MCF 10A (cell line): ENCODE measurements at places on chromosomes 2 and 18. TPM values are rescaled to one million over a fixed set of nuclear protein-coding genes. Genes with fewer than 3 reads are reported as not detected.

DNA sequence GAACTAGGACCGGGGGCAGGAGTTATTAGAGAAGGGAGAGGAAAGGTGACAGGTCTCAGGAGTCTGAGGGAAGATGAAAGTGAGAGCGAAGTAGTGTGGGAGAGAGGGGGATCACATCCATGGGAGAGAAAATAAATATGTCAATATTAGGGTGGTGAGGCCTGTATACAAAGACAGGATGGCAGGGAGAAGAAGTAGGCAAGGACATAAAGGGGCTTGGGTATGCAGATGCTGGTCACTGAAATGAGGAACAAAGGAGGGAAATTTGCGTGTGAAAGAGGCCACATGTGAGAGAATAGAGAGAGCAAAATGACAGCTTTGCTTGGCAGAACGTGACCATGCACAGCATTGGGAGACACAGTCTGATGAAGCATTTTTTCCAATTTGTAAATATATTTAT, 13.6 kb downstream of the METAP1D start:
- H3K27ac ChIP-seq, result no peak overlapping the region
- H3K4me3 ChIP-seq, result no peak overlapping the region
- H3K27me3 ChIP-seq, result no peaks in the 10 kb centered on the region

- DNase-seq, result no peak
- no peaks in the 10 kb centered on the region for H3K27me3 ChIP-seq
These were observed 191.7 kb downstream of the PRKCE start for GRCh38 chr2:45843136-45843535.

Gene OSBPL1A
- 14.8 and 21.5 TPM in 2 replicates for total RNA-seq

Gene FBLN7
- 0.07 and 0.14 TPM in 2 replicates for total RNA-seq

GRCh38 chr2:28821295-28821958, 10.8 kb downstream of the SPDYA start:
- peak; percentile 70 for DNase-seq
- H3K4me1 ChIP-seq, result no peaks in the 10 kb centered on the region
- no peaks in the 10 kb centered on the region for H3K27me3 ChIP-seq
- no peak overlapping the region for H3K4me3 ChIP-seq

- H3K4me1 ChIP-seq, result no peaks in the 10 kb centered on the region
- no peak for DNase-seq
- H3K27ac ChIP-seq, result no peak overlapping the region
- no peaks in the 10 kb centered on the region for H3K36me3 ChIP-seq
- H3K4me3 ChIP-seq, result no peak overlapping the region
These were observed 243.0 kb downstream of the MBD5 start for GRCh38 chr2:148263890-148264289.

DNA sequence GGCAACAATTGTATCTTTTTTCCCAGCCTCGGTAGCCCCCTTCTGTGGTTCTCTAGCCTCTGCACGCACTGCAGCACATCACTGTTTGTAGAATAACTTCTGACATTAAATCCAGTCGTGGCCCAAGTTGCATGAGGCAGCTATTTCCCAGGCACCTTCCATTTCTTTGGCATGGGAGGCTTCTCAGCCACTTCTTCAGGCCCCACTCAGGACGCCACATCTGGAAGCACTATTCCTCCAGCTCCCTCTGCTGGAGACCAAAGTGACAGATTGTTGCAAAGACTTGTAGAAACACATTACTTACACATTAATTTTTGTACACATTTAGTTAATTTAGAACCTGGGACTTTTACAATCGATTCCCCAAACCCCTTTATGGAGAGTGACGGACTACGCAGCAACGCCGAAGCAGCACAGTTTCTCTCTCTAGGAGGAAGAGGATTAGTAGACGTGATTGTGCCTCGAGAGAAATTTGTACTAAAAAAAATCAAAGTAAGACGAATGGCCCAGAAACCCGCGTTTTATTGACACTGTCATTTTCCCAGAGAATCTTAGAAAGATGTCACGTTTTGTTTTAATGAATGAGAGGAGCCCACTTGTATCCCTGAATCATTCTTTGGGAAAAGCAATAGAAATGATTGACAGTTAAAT, 57.8 kb upstream of the RGPD5 start:
- H3K27ac ChIP-seq, result no peak overlapping the region
- no peak overlapping the region for H3K4me3 ChIP-seq
- peak; percentile 70 for DNase-seq
- H3K36me3 ChIP-seq, result no peaks in the 10 kb centered on the region

- H3K4me3 ChIP-seq, result no peak overlapping the region
- no peaks in the 10 kb centered on the region for H3K36me3 ChIP-seq
- H3K27ac ChIP-seq, result no peak overlapping the region
- DNase-seq, result peak; percentile 71
These were observed 112.4 kb downstream of the CYRIA start for GRCh38 chr2:16553226-16553625.

- no peaks in the 10 kb centered on the region for H3K27me3 ChIP-seq
- peaks cover 17% of the 10 kb centered on the region for H3K4me1 ChIP-seq
- peak overlapping the region; percentile 77 for H3K27ac ChIP-seq
- H3K4me3 ChIP-seq, result no peak overlapping the region
- H3K36me3 ChIP-seq, result peaks cover 66% of the 10 kb centered on the region
These were observed 18.8 kb downstream of the COX7A2L start for GRCh38 chr2:42342061-42342794.

Gene ACKR3
- total RNA-seq, result 0.29 and 0.61 TPM in 2 replicates

GRCh38 chr18:26052505-26052904, 37.9 kb downstream of the SS18 start:
- H3K4me3 ChIP-seq, result no peak overlapping the region
- no peak for DNase-seq
- H3K4me1 ChIP-seq, result peaks cover 14% of the 10 kb centered on the region
- no peaks in the 10 kb centered on the region for H3K27me3 ChIP-seq

Gene ROCK2
- 40.0 and 40.7 TPM in 2 replicates for total RNA-seq

DNA sequence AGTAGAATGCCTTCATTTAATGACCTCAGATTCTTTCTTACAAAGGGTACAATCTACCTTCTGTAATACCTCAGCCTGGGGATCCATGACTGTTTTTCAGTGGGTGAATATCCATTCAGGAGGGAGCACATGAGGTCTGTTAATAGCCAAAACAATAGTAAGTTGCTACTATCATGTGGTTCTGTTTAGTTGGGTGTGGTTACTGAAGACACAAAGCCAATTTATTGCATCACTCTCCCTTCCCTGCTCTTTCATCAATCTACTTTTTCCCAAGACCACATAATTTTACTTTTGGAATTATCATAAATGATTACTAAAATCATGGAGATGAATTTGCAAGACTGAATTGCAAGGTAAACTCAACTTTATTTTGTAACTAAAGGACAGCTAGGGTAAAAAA, 254.2 kb downstream of the GALNT13 start:
- peak overlapping the region; percentile 24 for H3K27ac ChIP-seq
- no peak overlapping the region for H3K4me3 ChIP-seq
- no peaks in the 10 kb centered on the region for H3K27me3 ChIP-seq
- DNase-seq, result peak; percentile 15
- no peaks in the 10 kb centered on the region for H3K4me1 ChIP-seq

Gene SCYGR6
- not detected in 2 replicates for total RNA-seq

GRCh38 chr2:37586663-37587317, 84.7 kb downstream of the CDC42EP3 start:
- H3K27ac ChIP-seq, result peak overlapping the region; percentile 46
- no peaks in the 10 kb centered on the region for H3K27me3 ChIP-seq
- H3K4me3 ChIP-seq, result peak overlapping the region; percentile 29
- H3K36me3 ChIP-seq, result no peaks in the 10 kb centered on the region

DNA sequence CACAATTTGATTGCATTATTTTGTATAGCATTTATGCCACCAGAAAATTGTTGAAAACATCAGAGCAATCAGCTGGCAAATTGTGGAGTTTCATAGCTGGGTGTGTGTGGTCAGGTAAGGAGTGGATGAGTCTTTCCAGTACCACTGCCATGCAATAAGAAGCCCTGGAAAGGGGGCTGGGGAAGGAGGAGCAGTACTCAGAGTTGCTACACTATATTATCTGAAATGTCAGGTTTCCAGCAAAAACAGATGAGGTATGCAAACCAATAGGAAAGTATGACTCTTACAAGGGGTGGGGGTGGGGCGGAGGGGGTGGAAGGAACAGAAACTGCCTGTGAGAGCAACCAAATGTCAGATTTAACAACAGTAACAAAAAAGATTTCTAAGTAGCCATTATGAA, 112.2 kb downstream of the SOS1 start:
- H3K27me3 ChIP-seq, result no peaks in the 10 kb centered on the region
- peak overlapping the region; percentile 54 for H3K27ac ChIP-seq
- H3K36me3 ChIP-seq, result peaks cover 61% of the 10 kb centered on the region

GRCh38 chr2:136126021-136126420, 8.1 kb upstream of the CXCR4 start:
- H3K36me3 ChIP-seq, result no peaks in the 10 kb centered on the region
- DNase-seq, result no peak
- H3K4me3 ChIP-seq, result no peak overlapping the region
- no peaks in the 10 kb centered on the region for H3K27me3 ChIP-seq
- H3K27ac ChIP-seq, result no peak overlapping the region
- peaks cover 17% of the 10 kb centered on the region for H3K4me1 ChIP-seq

Gene TMEM169
- 0.25 and 0.35 TPM in 2 replicates for total RNA-seq

GRCh38 chr2:10781746-10782145, 30.8 kb downstream of the PDIA6 start:
- DNase-seq, result no peak
- H3K36me3 ChIP-seq, result peaks cover 69% of the 10 kb centered on the region
- no peaks in the 10 kb centered on the region for H3K27me3 ChIP-seq
- H3K4me1 ChIP-seq, result no peaks in the 10 kb centered on the region
- no peak overlapping the region for H3K27ac ChIP-seq
- H3K4me3 ChIP-seq, result no peak overlapping the region

DNA sequence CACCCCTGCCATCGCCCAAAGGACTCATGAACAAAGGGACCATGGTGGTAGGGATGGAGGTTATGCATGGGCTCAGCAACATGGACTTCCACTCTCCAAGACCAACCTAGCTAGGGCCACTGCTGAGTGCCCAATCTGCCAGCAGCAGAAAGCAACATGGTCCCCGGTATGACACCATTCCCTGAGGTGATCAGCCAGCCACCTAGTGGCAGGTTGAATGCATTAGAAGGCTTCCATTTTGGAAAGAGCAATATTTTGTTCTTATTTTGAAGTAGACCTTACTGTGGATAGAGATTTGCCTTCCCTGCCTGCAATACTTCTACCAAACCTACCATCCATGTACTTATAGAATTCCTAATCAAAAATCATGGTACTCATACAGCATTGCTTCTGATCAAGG, 99.8 kb downstream of the METTL4 start:
- no peaks in the 10 kb centered on the region for H3K36me3 ChIP-seq
- no peak overlapping the region for H3K27ac ChIP-seq
- H3K4me3 ChIP-seq, result no peak overlapping the region

- H3K4me1 ChIP-seq, result peaks cover 8% of the 10 kb centered on the region
- no peaks in the 10 kb centered on the region for H3K36me3 ChIP-seq
- H3K4me3 ChIP-seq, result no peak overlapping the region
- DNase-seq, result no peak
- no peak overlapping the region for H3K27ac ChIP-seq
These were observed 237.5 kb upstream of the RBBP8 start for GRCh38 chr18:22695674-22696073.

- H3K4me3 ChIP-seq, result no peak overlapping the region
- peak; percentile 67 for DNase-seq
- no peak overlapping the region for H3K27ac ChIP-seq
- H3K36me3 ChIP-seq, result peaks cover 53% of the 10 kb centered on the region
- no peaks in the 10 kb centered on the region for H3K27me3 ChIP-seq
These were observed 35.7 kb downstream of the ODC1 start for GRCh38 chr2:10412380-10412779.

GRCh38 chr2:18133310-18133709, 254.8 kb downstream of the KCNS3 start:
- no peak overlapping the region for H3K27ac ChIP-seq
- no peak overlapping the region for H3K4me3 ChIP-seq
- H3K4me1 ChIP-seq, result no peaks in the 10 kb centered on the region
- no peak for DNase-seq
- H3K27me3 ChIP-seq, result peaks cover 14% of the 10 kb centered on the region
- no peaks in the 10 kb centered on the region for H3K36me3 ChIP-seq

Gene TLX2
- total RNA-seq, result not detected in 2 replicates

GRCh38 chr2:227717687-227718567, at the start of gene SLC19A3:
Gene SLC19A3 (minus strand): TSS chr2:227718028. CDS start chr2:227702318, 15,710 bp downstream.
- H3K27ac ChIP-seq, result no peak within 1 kb of the TSS
- H3K4me1 ChIP-seq, result no peaks in the 10 kb centered on the region
- peak; percentile 45 for DNase-seq
- H3K36me3 ChIP-seq, result no peaks in the 10 kb centered on the region
- H3K27me3 ChIP-seq, result peaks cover 12% of the 10 kb centered on the region

DNA sequence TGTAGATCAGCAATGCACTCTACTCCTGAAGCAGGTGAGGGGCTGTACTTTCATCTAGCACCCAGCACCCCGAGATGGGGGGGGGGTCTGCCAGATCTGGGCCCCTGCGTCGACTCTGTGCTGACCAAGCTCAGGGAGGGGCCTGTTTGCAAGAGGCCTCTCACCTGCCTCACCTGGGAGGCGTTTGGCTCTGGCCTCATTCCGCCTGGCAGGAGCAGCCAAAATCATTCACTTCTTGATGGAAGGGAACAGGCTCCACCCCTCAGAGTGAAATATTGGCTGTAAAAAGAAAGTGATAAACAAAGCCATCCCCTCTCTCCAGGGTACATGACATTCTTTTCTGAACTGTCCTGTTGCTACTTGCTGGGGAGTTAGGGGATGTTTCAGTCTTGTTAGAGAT, 10.7 kb upstream of the IL1R2 start:
- peaks cover 27% of the 10 kb centered on the region for H3K4me1 ChIP-seq
- H3K27me3 ChIP-seq, result no peaks in the 10 kb centered on the region
- H3K36me3 ChIP-seq, result peaks cover 5% of the 10 kb centered on the region
- peak; percentile 38 for DNase-seq

Gene LIMS3
- total RNA-seq, result 1.5 TPM in 2 replicates

- H3K4me1 ChIP-seq, result peaks cover 49% of the 10 kb centered on the region
- no peaks in the 10 kb centered on the region for H3K36me3 ChIP-seq
- H3K27ac ChIP-seq, result peak overlapping the region; percentile 96
- H3K27me3 ChIP-seq, result no peaks in the 10 kb centered on the region
- DNase-seq, result no peak
These were observed 88.7 kb upstream of the MAP4K3 start for GRCh38 chr2:39525636-39526412.

DNA sequence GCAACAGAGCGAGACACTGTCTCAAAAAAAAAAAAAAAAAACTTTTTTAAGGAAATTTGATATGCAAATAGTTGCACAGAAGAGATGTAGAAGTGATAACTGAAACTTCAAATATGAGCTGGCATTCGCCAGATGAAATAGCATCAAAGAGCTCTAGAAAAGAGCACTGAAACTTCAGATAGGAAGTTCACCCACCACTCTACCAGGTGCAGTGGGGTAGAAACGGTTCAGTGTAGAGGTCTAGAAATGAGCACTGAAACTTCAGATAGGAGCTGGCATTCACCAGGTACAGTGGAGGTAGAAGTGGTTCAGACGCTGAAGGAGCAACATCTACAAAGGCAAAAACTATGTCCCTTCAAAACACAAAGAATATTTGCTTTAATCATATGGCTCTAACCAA, 9.0 kb upstream of the ONECUT2 start:
- peaks cover 2% of the 10 kb centered on the region for H3K36me3 ChIP-seq
- H3K4me1 ChIP-seq, result no peaks in the 10 kb centered on the region
- no peak overlapping the region for H3K27ac ChIP-seq
- H3K4me3 ChIP-seq, result no peak overlapping the region
- no peak for DNase-seq

Gene FMNL2
- total RNA-seq, result 72.9 and 76.5 TPM in 2 replicates
